Hindlimb muscle (tissue), 1 donor: ENCODE measurements at places on chromosomes 11 and 22. TPM values are rescaled to one million over a fixed set of nuclear protein-coding genes. Genes with fewer than 3 reads are reported as not detected.

The H19 gene
- polyA plus RNA-seq: 14,324 TPM

- DNase-seq: no peak
These were observed 3.5 kb upstream of the YPEL4 start for GRCh38 chr11:57653163-57653562.

GRCh38 chr22:45344334-45344733 lies 34.6 kb downstream of the FAM118A start:
- DNase-seq: no peak

The TRIM6 gene
- polyA plus RNA-seq: 1.1 TPM

DNA sequence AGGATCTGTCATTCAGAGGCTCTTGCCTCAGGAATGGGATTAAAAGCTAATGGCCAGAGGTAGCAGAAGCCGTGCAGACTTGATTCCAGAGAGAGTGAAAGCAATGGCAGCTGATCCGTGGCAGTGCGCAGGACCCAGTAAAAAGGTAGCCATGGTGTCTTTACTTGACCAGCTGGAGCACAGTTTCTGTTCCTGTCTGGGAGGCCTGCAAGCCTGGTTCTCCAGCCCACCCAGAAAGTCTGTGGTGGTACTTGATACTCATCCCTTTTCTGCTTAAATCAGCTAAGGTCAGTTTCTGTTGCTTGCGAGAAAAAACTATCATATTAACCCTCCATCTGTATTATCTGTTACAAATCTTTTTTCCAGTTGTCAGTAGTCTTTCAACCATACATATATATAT lies 86.7 kb downstream of the RPS6KA4 start:
- no peak for DNase-seq

DNA sequence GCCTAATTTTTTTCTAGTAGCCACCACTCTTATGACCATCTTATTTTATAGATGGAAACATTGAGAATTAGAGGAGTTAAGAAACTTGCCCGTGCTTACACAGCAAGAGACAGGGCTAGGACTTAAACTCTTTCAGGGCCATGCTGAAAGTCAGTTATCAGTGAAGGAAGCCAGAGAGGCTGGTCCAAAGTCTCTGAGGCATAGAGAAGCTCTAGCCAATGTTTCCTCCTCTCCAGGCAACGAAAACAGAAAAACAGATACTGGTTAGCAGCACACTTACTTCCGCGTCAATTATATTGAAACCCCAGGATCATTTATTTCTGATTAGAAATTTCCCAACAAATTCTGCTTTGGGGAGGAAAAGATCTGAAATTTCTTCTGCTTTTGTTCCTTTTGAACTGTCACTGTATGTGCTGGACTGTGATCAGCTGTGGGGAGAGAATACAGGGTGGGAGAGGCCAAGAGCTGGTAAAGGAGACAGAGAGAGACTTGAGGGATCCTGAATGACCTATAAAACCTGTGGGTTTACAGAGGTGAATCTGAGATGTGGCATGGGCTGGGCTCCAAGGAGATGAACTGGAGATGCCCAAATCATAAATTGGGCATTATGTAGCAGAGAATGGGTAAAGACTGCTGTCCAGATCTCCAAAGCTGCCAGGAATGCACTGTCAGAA lies 37.5 kb upstream of the CAPRIN1 start:
- DNase-seq: peak; percentile 23

The HIPK3 gene
- polyA plus RNA-seq: 85.1 TPM

DNA sequence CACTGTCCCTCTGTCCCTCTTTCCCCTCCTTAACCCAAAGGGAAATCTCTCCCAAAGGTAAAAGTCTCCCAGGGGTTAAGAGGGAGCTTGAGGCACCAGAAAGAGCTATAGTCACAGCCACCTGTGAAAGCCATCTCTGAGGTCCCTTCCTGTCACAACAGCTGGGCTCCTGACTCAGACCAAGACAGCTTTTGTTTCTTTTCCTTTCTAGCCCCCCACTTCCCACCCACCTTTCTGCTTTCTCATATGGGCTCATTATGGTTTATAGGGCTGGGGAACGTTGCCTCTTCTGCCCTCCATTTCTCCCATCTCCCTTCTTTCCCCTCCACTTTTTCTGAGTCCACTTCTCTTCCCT lies 19.1 kb downstream of the MIF start:
- DNase-seq: no peak

DNA sequence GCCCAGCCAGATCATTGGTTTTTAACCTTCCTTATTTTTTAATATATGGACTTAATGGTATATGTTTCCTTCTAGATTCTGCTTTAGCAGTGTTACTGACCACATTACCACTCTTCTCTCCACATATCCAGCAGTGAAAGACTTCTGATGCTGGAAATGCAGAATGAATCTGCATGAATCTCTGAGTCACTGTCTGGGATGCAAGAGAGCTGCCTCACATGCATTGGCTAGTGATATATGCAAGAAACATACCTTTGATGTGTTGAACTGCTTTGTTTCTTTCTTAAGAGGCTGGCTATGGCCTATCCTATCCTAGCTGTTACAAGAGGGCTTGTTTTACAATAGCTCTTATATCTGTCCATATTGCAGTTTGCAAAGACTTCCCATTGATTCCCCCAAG lies 16.6 kb upstream of the AMPD3 start:
- DNase-seq: no peak

The MB gene
- 215 TPM for polyA plus RNA-seq

DNA sequence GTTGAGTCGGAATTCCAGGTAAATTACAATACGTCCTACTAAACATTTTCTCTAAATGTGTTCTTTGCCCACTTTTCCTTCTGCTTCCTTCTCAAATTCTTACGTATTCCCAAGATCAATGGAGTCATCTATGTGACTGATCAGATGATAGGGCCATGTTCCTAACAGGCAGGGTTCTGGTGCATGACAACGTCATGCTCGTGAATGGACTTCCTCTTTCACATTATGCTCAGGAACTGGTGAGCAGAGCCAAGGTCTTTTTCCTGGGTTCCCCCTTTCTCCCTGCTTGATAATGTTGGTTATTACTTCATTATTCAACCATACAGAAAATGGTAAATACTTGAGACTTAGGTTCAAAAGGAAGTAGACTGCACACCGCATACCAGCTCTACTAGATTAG lies 789.4 kb downstream of the OPCML start:
- DNase-seq: no peak

DNA sequence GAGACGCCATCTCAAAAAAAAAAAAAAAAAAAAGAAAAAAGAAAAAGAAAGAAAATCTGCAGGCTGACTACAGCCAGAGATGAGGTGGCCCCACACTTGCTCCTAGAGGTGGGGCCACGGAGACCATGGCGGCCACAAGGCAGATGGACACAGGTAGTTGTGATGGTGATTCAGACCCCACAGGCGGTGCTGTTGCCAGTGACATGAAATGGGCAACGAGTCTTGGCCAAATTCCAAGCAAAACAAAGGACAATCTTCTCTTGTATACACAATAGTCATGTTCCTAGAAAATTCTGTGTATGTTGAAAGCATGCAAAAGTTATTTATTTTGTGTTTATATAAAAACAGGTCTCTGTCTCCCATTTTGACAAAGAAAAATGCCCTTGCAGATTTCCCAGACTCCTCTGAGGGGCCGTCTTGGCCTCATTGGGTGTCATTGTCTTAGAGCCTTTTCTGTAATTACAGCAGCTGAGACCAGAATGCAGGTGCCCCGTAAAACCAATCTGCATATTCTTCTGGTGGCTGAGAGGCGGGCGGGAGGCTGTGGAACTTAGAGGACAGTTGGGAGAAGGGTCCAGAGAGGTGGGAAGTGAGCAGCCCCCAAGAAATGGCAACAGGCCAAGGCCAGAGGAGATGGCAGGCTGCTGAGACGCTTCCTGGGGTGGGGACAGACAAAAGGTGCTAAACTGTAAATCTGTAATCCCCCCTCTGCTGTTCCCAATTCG lies 22.5 kb upstream of the DAGLA start:
- DNase-seq: no peak

GRCh38 chr11:43983221-43983810 lies 40.9 kb downstream of the C11orf96 start:
- DNase-seq: no peak

The MRGPRX4 gene
- not detected for polyA plus RNA-seq

The KDM4E gene
- 0.31 TPM for polyA plus RNA-seq

- DNase-seq: no peak
These were observed 8.5 kb downstream of the EIF3D start for GRCh38 chr22:36520423-36520822.

DNA sequence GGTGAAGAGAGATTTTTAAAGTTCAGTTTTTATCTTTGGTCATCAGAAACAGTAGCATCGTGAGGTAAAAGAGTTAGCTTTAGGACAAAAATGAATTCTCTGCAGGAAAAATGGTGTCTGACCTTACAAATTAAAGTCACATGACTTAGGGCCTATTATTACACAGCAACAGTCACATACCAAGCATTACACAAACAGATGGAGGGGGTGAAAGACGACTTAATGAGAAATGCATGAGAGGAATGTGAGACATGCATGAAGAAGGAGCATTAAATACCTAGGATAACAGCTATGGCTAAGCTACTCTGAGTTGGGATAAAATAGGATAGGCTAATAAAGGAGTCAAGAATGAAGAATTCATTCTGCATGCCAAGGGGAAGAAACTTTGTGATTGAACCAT lies 77.5 kb downstream of the BLID start:
- DNase-seq: no peak

- no peak for DNase-seq
These were observed 616.3 kb downstream of the FAM181B start for GRCh38 chr11:82117362-82117761.

The CASP5 gene
- polyA plus RNA-seq: not detected

The ELFN2 gene
- polyA plus RNA-seq: 1.1 TPM

The SLC37A2 gene
- polyA plus RNA-seq: 5.3 TPM

The ZNF280B gene
- polyA plus RNA-seq: 7.6 TPM

- no peak for DNase-seq
These were observed 32.4 kb upstream of the EIF3D start for GRCh38 chr22:36561291-36561811.

DNA sequence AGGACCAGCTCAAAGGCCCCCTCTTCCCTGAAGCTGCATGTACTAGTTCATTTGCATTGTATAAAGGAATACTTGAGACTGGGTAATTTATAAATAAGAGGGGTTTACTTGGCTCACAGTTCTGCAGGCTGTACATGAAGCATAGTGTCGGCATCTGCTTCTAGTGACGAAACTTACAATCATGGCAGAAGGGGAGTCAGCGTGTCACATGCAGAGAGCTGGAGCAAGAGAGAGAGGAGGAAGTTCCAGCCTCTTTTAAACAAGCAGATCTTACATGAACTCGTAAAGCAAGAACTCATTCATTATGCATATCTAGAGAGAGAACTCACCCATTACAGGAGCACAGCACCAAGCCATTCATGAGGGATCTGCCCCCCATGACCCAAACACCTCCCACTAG lies 7.1 kb upstream of the HMGXB4 start:
- no peak for DNase-seq

GRCh38 chr22:31730344-31730711 lies 19.6 kb downstream of the PRR14L start:
- DNase-seq: no peak

DNA sequence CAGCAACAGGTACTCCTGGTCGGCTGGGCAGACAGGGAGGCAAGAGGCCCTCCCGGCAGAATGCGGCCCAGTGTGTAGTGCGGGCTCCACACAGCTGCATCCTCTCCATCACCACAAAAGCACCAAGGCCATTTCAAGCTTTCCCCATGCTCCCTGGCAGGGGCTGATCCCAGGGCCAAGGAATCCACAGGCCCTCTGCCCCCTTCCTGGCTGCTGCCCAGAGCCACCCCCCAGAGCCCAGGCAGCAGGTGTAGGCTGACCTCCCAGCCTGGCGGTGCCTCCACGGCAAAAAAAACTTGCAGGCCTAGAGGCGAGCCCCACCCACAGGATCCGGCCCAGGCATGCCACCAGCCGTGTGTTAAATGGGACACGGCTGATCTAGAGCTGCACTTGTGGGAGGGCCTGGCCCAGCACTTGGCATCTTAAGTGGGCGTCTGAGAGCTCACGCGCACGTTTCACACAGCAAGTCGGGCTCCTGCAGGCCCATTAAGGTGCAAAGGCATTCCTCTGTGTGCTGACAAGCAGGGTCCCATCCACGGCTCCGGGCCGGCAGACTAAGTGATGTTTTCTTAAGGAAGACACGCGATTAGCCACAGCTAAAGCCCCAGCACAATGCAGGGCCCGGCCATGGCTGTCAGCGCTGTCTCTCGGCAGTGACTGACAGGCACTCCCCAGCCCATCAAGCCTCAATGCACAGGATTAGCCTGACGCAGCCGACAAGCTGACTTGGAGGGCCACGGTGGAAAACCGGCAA lies 19.8 kb upstream of the GNB1L start:
- DNase-seq: no peak
